ENCODE measurements at places on chromosomes 2 and 18.

GRCh38 chr2:72994991-72995380 is 76.5 kb downstream of the SFXN5 start:
- DNase-seq, result no peak

DNA sequence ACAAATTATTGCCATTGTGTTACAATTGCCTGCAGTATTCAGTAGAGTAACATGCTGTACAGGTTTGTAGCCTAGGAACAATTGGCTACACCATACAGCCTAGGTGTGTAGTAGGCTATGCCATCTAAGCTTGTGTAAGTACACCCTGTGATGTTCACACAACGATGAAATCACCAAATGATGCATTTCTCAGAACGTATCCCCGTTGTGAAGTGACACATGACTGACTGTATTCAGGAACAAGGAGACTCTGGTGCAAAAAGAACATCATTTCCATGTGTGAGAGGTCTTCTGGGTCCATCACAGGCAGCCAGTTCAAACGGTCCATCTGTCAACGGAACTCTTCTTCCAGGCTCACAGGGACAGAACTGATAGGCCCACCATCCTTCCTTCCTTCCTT is 263.7 kb downstream of the ANAPC1 start:
- no peak for DNase-seq

GRCh38 chr18:4653418-4653817 is 198.3 kb upstream of the DLGAP1 start:
- no peak for DNase-seq

DNA sequence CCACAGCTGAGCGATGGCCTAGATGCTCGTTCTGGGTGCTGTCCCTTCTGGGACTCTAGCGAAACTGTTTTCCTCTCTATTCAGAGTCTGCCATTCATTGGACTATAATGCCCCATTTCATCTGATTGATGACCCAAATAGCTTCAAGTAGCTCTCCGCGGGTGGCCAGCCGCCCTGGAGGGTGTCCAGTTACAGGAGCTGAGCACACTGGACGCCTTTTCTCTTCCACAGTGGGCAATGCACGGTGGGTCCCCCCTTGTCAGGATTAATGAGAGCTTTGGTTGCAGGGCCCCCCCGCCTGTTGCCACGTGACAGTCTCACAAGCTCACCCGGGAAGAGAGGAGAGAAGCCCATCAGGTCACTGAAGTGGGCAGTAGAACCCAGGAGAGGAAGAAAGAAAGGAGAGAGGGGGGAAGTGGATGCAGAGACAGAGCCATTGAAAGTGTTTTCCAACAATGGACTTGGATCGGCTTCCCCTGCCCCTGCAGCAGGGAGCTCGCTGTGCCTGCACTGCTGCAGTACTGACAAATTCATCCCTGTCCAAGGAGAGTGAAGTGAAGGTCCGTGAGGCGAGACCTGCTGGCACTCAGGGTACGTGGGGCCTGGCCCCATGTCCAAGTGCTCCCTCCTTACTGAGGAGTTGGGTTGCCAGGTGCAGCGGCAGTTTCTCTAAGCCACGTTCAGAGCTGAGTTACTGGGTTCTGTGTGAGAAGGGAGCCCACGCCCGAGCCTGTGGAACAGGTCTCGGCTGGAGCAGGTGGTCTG is 44.8 kb downstream of the DIPK1C start:
- no peak for DNase-seq

DNA sequence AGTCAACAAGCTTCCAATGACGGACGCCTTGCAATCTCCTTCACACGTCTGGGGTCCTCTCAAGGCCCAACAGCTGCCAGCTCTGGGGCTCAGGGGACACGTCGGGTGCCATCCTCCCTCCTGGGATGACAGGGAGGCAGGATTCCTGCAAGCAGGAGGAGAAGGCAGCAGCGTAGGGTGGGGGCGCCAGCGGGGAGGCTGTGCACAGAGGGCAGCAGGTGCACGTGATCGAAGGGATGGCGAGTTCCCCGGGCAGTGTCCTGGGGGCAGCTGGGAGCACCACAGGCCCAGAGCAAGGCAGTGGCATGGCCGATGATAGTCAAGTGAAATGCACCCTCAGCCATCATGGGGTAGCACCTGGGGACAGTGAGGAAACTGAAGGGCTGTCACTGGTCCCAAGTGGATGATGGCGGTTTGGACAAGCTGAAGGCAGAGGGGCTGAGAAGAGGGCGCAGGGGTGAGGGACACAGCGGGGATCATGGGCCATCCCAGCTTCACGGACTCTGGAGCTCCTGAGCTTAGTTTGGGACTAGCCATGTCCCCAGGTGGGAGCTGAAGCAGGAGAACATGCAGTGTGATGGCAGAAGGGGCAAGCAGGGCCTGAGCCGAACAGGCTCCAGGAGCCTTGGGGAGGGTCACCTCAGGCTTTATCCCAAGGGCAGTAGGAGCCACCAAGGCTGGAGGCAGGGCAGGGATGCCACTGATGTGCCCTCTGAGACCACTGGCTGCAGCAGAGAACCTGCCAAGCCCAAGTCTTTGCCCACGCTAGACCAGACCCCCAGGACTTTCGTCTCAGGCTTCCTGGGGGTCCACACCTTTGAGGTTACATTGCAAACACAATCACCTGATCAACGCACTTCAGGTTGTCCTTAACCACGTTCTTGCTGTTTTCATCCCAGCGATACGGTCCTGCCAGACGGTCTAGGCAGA is 16.3 kb upstream of the SNED1 start:
- DNase-seq, result no peak

- no peak for DNase-seq
These were observed 1635.9 kb upstream of the LRRTM1 start for GRCh38 chr2:81940266-81940955.

- DNase-seq, result no peak
These were observed 41.8 kb downstream of the SNED1 start for GRCh38 chr2:241040081-241040803.

GRCh38 chr18:74493689-74494088 is 2.5 kb upstream of the CNDP2 start:
- DNase-seq, result peak; percentile 85

GRCh38 chr18:5673616-5674015 is 129.8 kb upstream of the EPB41L3 start:
- no peak for DNase-seq

GRCh38 chr2:102251849-102252203 is 59.5 kb upstream of the IL1RL1 start:
- DNase-seq, result no peak

GRCh38 chr2:129623783-129624182 is 355.7 kb upstream of the RAB6C start:
- no peak for DNase-seq
